Stimulated activated CD8-positive, alpha-beta memory T cell treated with anti-CD3 and anti-CD28 coated beads, Interleukin-4, amount 100 ng/mL, for 4 hours (primary cell): ENCODE measurements at places on chromosomes 1 and 21.

GRCh38 chr1:198175423-198176170, 18.8 kb downstream of the NEK7 start:
- DNase-seq: no peak

- DNase-seq: no peak
Measured at GRCh38 chr1:94795434-94795833, 24.7 kb upstream of the SLC44A3 start.

GRCh38 chr1:6496365-6496721, 4.9 kb upstream of the PLEKHG5 start:
- no peak for DNase-seq

DNA sequence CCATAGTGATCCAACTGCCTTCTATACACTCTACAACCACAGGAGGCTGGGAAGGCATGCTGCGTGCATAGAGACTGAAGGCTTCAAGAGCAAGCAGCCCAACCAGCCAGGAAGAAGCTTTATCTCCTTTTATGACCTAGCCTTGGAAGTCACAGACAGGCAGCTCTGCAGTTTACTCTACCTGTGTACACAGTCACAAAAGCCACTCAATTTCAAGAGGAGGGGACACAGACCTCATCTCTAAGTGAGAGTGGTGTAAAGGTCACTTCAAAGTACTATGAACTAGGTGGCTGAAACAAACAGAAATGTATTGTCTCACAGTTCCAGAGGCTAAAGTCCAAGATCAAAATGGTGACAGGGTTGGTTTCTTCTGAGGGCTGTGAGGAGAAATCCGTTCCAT, 69.6 kb upstream of the GJB5 start:
- no peak for DNase-seq

DNA sequence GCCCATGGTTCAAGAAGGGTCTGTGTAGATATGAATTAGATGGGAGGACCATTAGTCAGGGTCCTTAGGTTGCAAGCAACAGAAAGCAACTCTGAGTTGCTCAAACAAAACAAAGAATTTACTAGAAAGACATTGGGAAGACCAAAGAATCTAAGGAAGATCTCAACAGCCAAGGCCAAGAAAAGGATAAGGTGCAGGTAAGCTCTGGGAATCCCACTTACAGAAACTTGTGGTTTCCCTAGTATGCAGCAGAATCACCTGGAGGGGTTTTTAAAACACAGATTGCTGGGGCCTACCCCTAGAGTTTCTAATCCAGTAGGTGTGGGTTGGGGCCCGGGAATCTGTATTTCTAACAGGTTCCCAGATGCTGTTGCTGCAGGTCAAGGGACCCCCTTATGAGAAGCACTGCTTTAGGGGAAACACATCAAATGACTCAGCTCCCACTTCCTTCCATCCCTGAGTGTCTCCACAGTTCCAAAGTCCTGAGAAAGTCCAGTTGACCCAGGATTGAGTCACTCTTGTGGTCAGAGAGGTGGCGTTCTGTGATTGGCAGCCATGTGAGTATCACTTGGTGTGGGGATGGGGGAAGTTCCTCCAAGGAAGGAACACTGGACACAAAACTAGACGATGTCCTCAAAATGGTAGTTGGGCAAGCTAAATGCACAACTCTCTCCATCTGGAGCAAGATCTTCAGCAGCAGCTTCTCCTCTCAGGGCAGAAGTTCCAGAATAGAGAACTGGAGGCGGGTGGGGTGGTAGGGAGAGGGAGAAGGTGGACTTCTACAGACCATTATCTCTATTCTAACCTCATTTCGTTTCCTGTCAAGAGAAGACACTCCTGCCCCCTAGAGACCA, 24.2 kb upstream of the EYA3 start:
- DNase-seq: no peak
